ENCODE measurements at places on chromosomes 11 and 22.

DNA sequence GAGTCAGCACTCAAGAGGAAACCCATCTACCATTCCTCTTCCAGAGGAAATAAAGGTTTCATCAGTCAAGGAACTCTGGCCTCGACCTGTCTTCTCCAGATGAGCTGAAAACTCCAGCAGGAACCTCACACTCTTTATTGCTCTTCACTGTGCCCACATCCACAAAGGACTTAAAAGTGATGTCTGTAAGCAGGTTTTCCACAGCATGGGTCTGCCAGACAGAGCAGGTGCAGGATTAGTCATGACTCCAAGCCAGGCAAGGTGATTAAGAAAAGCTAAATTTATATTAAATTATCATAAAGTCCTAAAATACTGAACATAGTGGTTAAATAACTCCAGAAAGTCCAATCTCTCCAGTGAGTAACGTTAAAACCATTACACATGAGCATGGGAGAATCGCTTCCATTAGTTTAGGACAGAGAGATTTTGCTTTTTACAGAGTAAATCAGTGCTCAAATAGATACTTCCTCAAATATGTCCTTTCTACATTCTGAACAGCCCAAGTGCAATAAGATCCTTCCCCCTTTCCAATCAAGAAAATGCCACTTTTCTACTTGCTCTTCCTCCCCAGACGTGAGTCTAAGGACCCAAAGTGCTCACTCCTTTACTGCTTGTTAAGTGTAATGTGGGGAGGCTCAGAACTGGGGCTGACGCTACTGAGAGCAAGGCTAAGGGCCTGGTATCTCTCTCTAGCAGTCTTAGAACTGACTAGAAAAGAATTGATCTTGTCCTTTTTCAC lies 10.7 kb upstream of the CKAP5 start:
- DNase-seq, result no peak

- no peak for DNase-seq
Measured at GRCh38 chr11:118679483-118679882, at the start of gene TREH. Gene TREH (minus strand): TSS chr11:118679650. CDS start chr11:118679627, 23 bp downstream.

DNA sequence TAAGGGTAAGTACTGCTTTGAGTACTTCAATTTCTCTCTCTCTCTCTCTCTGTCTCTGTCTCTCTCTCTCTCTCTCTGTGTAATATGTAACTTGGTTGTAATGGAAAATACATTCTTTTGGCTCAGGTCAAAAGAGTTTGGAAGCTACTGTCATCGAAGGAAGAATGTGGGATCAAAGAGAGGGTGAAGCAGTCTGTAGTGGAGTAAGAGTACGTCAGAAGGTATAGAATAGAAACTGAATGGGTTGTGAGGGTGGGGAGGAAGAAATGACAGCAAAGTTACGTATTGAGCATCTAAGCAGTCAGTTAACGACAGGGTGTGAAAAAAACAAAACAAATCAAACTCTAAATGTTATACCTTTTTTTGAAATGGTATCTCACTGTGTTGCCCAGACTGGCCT lies 10.0 kb downstream of the NCAM1 start:
- no peak for DNase-seq

DNA sequence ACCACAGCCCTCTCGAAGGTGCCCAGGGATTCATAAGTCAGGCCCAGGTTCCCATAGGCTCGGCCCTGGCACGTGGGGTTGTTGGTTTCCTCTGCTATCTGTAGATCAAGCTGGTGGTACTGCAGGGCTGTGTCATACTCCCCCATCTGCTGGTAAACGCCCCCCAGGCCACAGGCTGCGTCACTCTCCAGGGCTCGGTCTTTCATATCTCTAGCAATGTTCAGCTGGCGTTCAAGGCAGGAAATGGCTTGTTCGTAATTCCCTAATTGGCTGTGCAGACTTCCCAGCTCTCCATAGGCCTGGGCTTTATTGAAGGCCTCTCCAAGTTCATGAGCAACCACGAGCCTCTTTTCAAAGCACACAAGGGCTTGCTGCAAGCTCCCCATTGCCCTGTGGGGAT lies 186.4 kb upstream of the PITPNB start:
- no peak for DNase-seq

Data from GM20000 (cell line).